ENCODE measurements at places on chromosomes 11 and 22. TPM values are rescaled to one million over a fixed set of nuclear protein-coding genes. Genes with fewer than 3 reads are reported as not detected.

DNA sequence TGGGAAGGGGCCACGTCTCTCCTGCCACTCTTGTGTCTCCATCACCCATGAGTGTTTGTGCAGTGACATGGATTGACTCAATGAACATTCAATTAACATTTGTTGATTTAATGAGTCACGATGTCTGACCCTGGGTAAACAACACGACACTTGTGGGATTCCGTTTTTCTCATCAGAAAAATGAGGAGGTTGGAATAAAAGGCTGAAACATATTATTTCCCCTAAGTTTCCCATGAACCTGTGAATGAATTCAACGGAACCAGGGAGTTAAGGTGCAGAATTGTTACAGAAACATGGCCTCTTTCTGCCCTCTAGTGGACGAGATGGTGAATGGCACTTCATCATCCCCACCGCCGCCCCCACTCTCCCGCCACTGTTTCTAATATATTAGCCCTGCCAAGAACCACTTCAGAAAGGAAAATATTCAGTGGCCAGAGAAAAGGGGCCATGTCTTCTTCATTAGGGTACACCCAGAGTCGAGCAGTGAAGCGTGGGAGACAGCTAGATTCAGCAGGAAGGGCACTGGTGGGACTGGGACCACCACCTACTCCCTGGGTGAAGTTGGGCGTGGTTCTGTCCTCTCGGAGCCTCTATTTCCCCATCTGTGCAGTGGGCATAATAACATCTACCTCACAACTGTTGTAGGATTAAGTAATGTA lies 46.3 kb upstream of the SYT13 start:
- DNase-seq = peak; percentile 51

- no peak for DNase-seq
Measured at GRCh38 chr11:6817694-6818093, 18.2 kb upstream of the OR6A2 start.

- no peak for DNase-seq
Measured at GRCh38 chr11:126702165-126702720, 298.3 kb downstream of the KIRREL3 start.

GRCh38 chr11:115806056-115806455 lies 301.8 kb upstream of the CADM1 start:
- DNase-seq = no peak

CADM1 gene
- total RNA-seq = 0.58 TPM

SLN gene
- not detected for total RNA-seq

IGLL5 gene
- not detected for total RNA-seq

Measured in activated CD4-positive, alpha-beta T cell treated with anti-CD3 and anti-CD28 coated beads for 36 hours (primary cell).